ENCODE measurements at places on chromosomes 6 and 20. TPM values are rescaled to one million over a fixed set of nuclear protein-coding genes. Genes with fewer than 3 reads are reported as not detected.

DNA sequence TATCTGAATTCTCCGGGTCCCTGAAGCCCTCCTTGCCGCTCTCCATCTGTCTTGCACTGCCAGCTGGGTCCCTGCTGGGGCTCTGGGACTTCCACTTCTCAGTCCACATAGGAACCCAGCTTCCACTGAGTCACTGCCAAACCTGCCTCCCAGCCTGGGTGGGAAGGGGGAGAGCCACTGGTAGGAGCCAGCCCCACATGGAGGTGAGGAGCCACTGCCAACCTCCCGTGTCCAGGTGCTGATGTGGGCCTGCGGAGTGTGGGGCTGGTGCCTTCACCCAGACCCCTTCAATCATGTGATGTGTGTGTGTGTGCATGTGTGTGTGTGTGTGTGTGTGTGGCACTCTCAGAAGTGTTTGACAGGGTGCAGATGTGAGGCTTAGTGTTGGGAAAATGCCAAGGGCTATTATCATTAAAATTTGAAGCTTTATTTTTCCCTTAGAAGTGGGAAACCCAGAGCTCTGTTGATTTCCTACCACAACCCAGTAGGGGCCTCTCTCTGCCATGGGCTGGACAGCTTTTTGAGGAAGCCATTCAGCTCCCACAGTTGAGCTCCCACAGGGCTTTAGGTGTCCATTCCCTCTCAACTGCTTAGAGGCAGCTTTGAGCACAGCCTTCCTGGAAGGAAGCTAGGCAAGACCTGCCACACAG lies 9.3 kb upstream of the SGK2 start:
- DNase-seq, result no peak

DNA sequence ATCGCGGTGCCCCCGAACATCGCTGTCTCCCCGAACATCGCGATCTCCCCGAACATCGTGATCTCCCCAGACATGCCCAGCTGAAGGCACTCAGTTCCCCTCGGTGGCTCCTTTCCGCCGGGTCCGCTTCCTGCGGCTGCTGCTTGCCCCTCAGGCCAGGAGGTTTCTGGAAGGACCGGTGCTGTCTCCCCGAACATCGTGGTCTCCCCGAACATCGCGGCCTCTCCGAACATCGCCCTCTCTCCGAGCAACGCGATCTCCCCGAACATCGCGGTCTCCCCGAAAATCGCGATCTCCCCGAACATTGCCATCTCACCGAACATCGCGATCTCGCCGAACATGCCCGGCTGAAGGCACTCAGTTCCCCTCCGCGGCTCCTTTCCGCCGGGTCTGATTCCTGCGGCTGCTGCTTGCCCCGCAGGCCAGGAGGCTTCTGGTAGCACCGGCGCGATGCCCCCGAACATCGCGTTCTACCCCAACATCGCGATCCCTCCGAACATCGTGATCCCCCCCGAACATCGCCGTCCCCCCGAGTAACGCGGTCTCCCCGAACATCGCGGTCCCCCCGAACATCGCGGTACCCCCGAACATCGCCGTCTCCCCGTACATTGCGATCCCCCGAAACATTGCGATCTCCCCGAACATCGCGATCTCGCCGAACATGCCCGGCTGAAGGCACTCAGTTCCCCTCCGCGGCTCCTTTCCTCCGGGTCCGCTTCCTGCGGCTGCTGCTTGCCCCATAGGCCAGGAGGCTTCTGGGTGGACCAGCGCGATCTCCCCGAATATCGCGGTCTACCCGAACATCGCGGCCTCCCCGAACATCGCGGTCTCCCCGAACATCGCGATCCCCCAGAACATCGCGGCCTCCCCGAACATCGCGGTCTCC lies 808 bp downstream of the ULBP1 start:
- no peak for DNase-seq

- DNase-seq, result peak; percentile 34
Measured at GRCh38 chr6:80789912-80790570, 683.6 kb downstream of the BCKDHB start.

GRCh38 chr6:39169448-39170344 lies 54.7 kb upstream of the SAYSD1 start:
- peak; percentile 95 for DNase-seq

RNF217 gene
- total RNA-seq, result 42.3 TPM

MUC22 gene
- total RNA-seq, result not detected

NFATC2 gene
- 6.3 TPM for total RNA-seq

ROMO1 gene
- 271 TPM for total RNA-seq
